ENCODE measurements at places on chromosomes 1 and 21.

DNA sequence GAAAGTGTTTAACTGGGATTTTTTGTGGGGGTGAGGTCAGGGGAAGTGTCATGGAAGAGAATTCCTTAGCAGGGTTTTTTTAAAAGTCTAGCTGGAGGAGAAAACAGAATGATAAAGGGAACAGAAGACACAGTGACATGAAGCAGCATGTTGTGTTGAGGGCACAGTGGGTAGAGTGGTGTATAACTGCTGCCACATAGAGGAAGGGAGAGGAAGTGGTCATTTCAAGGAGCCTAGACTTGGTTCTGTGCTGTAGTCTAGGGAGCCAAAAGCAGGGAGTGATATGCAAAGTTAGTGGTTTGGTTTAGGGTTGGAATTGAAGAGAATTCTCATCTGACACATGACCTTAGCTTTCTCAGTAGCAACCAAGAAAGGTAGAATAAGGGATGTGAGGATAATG, 10.2 kb downstream of the EEIG2 start:
- DNase-seq = no peak

- no peak for DNase-seq
Observed at GRCh38 chr1:211775170-211775569, 55.4 kb downstream of the LPGAT1 start.

DNA sequence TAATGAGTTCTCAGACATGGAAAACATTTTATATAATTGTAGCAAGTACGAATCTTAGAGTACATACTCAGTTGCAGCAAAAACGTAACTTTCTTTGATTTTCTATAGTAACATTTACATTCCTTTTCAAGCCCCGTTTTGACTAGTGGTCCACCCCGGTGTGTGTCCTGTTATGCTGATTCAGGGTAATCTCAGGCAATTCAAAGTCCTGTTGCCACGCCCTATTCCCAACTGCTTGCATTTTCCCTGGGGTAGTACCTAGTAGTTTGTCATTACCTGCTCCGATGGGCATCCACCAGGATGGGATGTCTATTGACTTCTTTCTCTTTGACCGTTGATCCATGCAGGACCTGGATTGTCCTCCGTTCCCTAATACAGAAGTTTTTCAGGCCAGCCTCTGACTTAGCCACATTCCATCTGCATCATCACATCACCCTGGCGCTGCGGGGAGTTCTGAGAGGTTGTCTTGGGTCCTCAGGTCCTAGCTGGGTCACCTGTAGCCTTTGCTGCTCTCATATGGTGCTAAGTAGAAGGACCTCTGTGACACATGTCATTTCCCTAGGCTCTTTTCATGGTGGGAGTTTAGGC, 15.0 kb upstream of the FCAMR start:
- DNase-seq = no peak

DNA sequence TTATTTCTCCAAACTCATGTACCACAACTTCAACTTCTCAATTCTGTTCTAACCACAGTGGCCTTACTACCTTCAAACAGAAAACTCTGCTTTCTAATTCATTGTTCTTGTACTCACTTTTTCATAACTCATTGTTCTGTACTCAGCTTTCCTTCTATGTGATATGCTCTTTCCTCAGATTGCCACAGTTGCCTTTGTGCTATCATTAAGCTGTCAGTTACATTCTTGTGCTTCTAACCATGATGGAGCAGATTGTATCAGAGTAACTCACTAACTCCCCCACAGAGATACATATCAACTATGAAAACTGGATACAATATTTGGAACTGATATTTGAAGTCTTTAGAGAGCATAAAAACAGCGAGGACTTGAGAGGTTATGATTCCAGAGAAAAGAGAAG, 1213.7 kb downstream of the KCNT2 start:
- no peak for DNase-seq

DNA sequence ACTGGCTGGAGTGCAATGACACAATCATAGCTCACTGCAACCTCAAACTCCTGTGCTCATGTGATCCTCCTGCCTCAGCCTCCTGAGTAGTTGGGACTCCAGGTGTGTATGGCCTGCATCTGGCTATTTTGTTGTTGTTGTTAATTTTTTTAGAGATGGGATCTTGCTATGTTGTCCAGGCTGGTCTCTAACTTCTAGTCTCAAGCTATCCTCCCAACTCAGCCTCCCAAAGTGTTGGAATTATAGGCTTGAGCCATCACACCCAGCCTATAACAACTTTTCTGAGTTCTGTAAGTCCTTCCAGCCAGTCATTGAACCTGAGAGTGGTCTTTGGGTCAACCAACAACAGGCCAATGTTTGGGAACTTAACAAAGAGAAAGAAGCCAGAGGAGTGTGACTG, 11.2 kb upstream of the PGBD2 start:
- DNase-seq = no peak

- DNase-seq = no peak
Observed at GRCh38 chr1:180211156-180211859, 18.8 kb upstream of the LHX4 start.

- DNase-seq = no peak
Observed at GRCh38 chr1:245475961-245476516, 321.3 kb downstream of the KIF26B start.

- DNase-seq = no peak
Observed at GRCh38 chr1:41629571-41629970, 145.1 kb upstream of the EDN2 start.

Measured in activated T-helper 1 cell treated with anti-CD3 and anti-CD28 coated beads, Interleukin-2, amount 50 U/mL, for 16 hours (primary cell).